ENCODE measurements at places on chromosomes 5 and 9.

GRCh38 chr9:101235105-101235866 lies 149.5 kb downstream of the BAAT start:
- no peak for DNase-seq

DNA sequence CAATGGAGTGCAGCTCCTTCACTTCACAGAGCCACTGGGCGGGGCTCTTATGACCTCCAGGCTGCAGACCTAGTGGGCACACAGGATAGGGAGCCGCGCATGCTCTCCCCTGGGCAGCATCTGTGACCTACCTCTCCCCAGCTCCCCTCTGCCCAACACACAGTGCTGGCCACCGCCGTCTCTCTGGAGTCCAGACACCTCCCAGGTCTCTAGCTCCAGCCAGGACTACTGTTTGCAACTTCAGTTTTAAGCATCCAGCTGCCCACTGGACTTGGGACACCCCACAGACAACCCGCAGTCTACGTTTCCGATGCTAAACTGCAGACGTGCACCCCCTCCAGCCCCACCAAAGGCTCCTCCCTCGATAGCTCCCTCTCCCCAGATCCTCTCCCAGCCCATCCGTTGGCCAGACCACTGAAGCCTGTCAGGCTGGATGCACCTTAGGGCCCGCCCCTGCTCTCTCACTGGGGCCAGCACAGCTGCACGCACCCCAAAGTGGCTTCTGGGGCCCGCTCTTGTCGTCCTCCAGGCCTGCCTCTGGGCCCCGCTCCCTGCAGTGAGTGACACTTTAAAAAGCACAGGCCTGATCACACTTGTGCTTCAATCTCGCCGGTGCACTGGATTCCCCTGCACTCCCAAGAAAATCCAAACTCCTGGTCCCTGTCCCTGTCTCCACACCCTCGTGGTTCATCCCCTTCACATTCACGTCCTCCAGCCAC lies 11.3 kb downstream of the FLT4 start:
- DNase-seq, result peak; percentile 20

DNA sequence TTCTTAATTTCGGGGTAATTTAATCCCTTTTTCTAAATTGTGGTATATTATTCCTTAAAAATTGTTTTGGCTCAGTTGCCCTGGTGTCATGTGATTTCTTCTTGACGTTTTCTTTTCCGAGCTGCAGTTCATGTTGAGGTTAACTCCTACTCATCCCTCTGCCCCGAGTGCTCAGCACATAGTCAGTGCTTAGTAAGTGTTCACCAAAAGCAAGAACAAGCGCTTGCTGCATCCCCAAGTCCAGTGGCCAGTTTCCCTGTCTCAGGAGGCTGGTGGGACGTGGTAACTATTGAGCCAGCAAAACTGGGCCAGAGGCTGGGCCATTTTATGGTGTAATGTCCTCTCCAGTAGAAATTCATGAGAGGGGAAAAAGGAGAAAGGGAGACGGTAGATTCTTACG lies 23.3 kb downstream of the TRIO start:
- no peak for DNase-seq

DNA sequence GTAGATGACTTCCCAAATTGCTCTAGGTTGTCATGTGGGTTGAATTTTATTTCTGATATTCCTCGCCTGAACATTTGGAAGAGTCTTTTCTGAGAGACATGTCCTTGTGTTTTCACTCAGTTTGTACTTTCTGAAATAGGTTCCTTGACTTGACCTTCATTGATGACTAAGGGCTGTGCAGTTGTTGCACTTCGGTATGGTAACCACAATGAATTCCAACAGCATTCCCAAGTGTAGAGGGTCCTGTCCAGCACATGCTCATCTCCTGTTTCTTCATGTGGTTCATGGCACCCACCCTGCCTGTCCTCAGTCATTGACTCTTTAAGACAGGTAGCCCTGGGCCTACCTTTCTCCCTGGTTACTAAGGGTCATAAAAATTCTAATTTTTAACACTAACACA lies 527.8 kb downstream of the MTRR start:
- DNase-seq, result no peak

GRCh38 chr5:142317753-142318152 lies 7.1 kb downstream of the SPRY4 start:
- DNase-seq, result no peak

GRCh38 chr5:132601071-132601728 lies 44.4 kb downstream of the RAD50 start:
- no peak for DNase-seq

DNA sequence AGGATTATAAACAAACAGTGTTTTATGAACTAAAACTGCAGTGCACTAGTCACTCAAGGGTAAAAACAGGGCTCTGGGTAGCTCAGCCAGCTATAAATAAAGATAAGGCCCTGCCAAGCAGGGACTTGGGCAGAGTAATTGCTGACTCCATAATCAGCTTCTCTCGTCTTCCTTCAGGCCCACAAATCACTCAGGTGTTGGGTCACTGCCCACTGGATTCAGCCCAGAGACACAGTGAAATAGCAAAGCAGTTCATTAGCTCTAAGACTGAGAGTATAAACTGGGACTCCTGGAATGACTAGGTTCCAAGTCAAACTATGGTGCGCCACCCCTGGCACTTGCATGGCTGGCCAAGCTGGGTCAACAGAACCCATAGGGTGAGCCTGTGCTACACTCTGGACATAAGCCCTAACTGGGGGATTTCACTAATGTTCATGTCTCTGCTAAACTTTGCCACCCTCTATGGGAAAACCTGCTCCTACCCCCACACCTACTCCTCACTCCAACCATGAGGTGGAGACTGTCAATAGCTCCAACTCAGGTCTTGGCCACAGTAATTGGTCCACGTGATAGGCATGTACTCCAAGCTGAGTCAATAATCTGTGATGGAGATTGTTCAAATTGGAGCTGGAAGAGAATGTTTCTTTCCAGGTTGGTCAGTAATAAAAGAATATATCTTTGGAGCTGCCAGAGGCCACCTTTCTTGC lies 158.5 kb downstream of the SLIT3 start:
- DNase-seq, result no peak

DNA sequence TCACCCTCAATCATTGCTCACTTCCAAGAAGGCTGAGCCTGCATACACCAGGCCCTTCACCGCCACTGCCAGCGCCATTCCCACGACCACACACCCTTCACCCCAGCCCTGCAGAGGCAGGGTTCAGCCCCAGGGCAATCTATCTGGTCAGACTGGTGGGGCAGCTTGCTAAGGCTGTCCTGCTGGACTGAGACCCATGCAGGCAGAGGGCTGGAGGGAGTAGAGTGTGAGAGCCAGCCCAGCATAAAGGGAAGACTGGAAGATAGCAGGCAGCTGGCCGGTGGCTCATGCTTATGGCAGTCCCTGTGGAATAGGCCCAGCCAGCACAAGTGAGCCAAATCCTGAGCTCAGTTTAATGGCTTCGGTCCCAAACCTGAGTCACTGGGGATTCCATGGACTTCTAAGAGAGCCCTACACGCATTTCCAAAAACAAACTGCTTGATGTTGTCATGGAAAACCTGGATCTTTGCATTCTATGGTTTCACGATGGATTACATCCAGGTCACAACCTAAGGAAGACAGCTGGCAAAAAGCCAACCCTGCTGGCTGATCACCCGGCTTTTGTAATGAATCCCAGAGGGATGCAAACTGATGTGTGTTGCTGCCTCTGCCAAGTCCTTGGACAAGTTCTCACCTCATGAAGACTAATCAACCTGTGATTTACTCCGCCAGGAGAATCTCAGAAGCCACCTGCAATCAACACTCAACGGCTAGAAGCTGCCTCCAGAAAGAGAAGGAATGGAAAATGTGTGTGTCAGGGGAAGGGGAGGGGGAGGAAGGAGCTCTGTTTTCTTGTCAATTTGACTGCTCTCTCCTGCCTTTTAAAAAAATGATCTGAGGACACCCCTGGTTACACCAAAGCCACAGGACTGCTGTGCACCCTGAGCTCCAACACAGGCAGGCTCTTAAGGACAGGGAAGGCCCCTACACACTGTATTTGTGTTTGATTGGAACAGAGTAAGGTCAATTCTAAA lies 143.6 kb downstream of the LHFPL2 start:
- no peak for DNase-seq
